ENCODE measurements at places on chromosomes 3 and 15. TPM values are rescaled to one million over a fixed set of nuclear protein-coding genes. Genes with fewer than 3 reads are reported as not detected.

GRCh38 chr3:3087716-3088465 is 22.3 kb downstream of the IL5RA start:
- DNase-seq: no peak

DNA sequence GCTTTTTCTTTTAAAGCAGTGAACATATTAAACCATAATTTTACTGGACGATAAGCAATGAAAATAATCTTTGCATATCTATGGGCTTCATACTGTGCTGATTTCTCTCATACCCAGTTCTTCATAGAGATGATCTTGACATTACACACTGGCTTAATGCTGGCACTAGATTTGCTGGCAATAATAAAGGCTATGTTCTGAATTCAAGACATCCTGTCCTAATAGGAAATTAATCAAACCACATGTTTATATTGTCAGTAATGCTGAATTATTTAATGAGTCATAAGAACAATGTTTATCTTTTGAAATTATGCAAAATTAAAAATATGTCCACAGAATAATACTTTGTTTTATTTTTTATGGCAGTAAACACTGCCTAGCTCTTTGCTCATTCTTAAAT is 643.2 kb downstream of the OTOL1 start:
- DNase-seq: no peak

- no peak for DNase-seq
These were observed 59.2 kb downstream of the TMOD3 start for GRCh38 chr15:51888593-51889195.

- no peak for DNase-seq
These were observed 40.9 kb upstream of the CCR2 start for GRCh38 chr3:46312991-46313390.

GRCh38 chr15:52006702-52007340 is 12.2 kb upstream of the MAPK6 start:
- DNase-seq: no peak

The GABRR3 gene
- 0.10 TPM for polyA plus RNA-seq

The LSMEM2 gene
- 0.60 TPM for polyA plus RNA-seq

The CLN6 gene
- 34.2 TPM for polyA plus RNA-seq

The ATG3 gene
- polyA plus RNA-seq: 44.2 TPM

The CRABP1 gene
- polyA plus RNA-seq: 57.5 TPM

The COL6A6 gene
- polyA plus RNA-seq: 2.1 TPM
